ENCODE measurements at places on chromosomes 4 and X. TPM values are rescaled to one million over a fixed set of nuclear protein-coding genes. Genes with fewer than 3 reads are reported as not detected.
A peak's percentile ranks its signal among the peaks of the same experiment; 100 is the strongest.

DNA sequence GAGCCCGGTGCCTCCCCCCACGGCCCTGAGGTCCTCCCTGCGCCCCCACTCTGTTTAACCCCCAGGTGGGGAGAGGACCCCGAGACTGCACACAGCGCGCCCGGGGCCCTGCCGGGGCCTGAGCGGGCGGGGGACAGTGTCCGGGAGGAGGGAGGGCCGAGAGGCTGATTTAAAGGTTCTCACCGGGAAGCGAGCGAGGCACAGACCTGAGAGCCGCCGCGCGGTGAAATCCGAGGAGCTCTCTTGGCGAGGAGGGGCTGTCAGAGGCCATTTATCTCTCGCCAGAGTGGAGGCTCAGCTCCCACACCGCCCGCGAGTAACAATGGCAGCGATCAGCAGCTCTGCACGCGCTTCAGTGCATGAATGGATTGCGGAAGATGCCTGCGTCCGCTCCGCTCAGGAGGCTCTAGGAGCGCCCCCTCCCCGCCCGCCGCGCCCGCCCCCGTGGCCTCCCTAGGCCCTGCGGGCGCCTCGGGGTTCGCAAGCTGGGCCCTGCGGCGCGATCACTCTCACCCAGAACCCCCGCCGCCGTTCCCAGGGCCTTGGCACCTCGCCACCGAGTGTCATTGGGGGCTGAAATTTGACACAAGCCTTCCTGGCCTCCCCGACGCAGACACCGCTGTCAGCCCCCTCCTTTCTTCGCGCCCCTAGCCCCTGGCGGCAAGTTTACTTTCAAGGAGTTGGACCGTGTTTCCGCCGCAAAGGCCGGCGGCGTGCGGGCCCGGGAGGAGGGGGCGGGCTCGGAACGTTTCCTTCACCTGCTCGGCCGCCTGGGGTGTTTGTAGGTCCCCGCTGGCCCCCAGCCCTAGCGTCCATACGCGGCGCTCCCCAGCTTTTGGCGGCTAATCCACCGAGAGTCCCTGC is 48.7 kb upstream of the BCOR start:
- H3K27ac ChIP-seq: no peak overlapping the region
- H3K36me3 ChIP-seq: no peaks in the 10 kb centered on the region
- peaks cover 23% of the 10 kb centered on the region for H3K4me1 ChIP-seq
- no peak for DNase-seq
- peaks cover 36% of the 10 kb centered on the region for H3K27me3 ChIP-seq

Gene EDA2R
- 0.28 TPM for total RNA-seq

Gene EDNRA
- not detected for total RNA-seq

- peaks cover 25% of the 10 kb centered on the region for H3K4me1 ChIP-seq
- no peak for DNase-seq
- no peaks in the 10 kb centered on the region for H3K27me3 ChIP-seq
- H3K27ac ChIP-seq: peak overlapping the region; percentile 70
These were observed 12.0 kb downstream of the TMEM187 start for GRCh38 chrX:153984351-153985178.

Gene GPC3
- total RNA-seq: not detected

Gene SLC6A14
- total RNA-seq: not detected

- no peaks in the 10 kb centered on the region for H3K36me3 ChIP-seq
- no peak overlapping the region for H3K27ac ChIP-seq
- no peaks in the 10 kb centered on the region for H3K4me1 ChIP-seq
- no peaks in the 10 kb centered on the region for H3K27me3 ChIP-seq
- H3K4me3 ChIP-seq: no peak overlapping the region
These were observed 280.1 kb downstream of the PABPC4L start for GRCh38 chr4:133921280-133922195.

GRCh38 chr4:40055511-40055862 is 1.2 kb upstream of the N4BP2 start:
- H3K4me3 ChIP-seq: peak overlapping the region; percentile 87
- no peak for DNase-seq
- peaks cover 2% of the 10 kb centered on the region for H3K27me3 ChIP-seq
- H3K27ac ChIP-seq: peak overlapping the region; percentile 85
- no peaks in the 10 kb centered on the region for H3K36me3 ChIP-seq

Gene SSX3
- not detected for total RNA-seq

- H3K4me1 ChIP-seq: no peaks in the 10 kb centered on the region
- no peaks in the 10 kb centered on the region for H3K27me3 ChIP-seq
- H3K27ac ChIP-seq: no peak overlapping the region
- H3K36me3 ChIP-seq: no peaks in the 10 kb centered on the region
- H3K4me3 ChIP-seq: no peak overlapping the region
- no peak for DNase-seq
These were observed 45.7 kb downstream of the MID1 start for GRCh38 chrX:10574663-10575062.

Gene AVPR2
- total RNA-seq: not detected

GRCh38 chr4:156962528-156962974 is 9.0 kb downstream of the PDGFC start:
- H3K4me1 ChIP-seq: no peaks in the 10 kb centered on the region
- no peak for DNase-seq
- H3K27me3 ChIP-seq: no peaks in the 10 kb centered on the region
- H3K4me3 ChIP-seq: no peak overlapping the region

Gene PNCK
- total RNA-seq: not detected

DNA sequence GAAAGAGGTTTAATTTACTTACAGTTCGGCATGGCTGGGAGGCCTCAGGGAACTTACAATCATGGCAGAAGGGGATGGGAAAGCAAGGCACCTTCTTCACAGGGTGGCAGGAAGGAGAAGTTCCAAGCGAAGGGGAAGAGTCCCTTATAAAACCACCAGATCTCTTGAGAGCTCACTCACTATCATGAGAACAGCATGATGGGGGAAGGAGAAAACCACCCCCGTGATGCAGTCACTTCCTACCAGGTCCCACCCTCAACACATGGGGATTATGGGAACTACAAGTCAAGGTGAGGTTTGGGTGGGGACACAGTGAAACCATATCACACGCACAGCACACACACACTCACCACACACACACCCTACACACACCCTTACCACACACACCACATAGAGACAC is 104.3 kb downstream of the DCTD start:
- H3K27ac ChIP-seq: peak overlapping the region; percentile 2
- H3K4me1 ChIP-seq: peaks cover 30% of the 10 kb centered on the region
- no peak for DNase-seq
- H3K4me3 ChIP-seq: peak overlapping the region; percentile 10
- H3K27me3 ChIP-seq: no peaks in the 10 kb centered on the region
- peaks cover 14% of the 10 kb centered on the region for H3K36me3 ChIP-seq

DNA sequence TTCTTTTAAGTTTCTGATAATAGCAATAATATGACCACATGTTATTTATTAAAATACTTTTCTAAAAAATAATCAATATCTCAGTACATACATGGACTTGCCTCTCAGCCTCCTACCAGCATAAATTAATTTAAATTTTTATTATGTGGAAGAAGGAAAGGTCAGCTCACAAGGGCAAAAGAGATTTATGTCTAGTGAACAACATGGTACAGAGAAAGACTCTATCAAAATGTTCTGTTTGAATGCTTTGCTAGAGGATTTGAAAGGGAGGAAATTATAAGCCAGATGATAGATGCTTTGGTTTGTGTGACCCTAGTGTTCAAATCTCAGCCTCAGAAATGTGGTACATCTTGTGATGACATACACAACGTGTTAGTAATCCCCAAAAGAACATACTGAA is 94.3 kb downstream of the DKK2 start:
- H3K27me3 ChIP-seq: no peaks in the 10 kb centered on the region
- DNase-seq: no peak
- no peaks in the 10 kb centered on the region for H3K36me3 ChIP-seq
- H3K27ac ChIP-seq: no peak overlapping the region
- no peaks in the 10 kb centered on the region for H3K4me1 ChIP-seq
- H3K4me3 ChIP-seq: no peak overlapping the region

GRCh38 chr4:54386042-54386669 is 157.1 kb downstream of the PDGFRA start:
- no peaks in the 10 kb centered on the region for H3K27me3 ChIP-seq
- H3K4me1 ChIP-seq: no peaks in the 10 kb centered on the region

Gene SMAD1
- total RNA-seq: 15.6 TPM

Gene OTC
- total RNA-seq: not detected

DNA sequence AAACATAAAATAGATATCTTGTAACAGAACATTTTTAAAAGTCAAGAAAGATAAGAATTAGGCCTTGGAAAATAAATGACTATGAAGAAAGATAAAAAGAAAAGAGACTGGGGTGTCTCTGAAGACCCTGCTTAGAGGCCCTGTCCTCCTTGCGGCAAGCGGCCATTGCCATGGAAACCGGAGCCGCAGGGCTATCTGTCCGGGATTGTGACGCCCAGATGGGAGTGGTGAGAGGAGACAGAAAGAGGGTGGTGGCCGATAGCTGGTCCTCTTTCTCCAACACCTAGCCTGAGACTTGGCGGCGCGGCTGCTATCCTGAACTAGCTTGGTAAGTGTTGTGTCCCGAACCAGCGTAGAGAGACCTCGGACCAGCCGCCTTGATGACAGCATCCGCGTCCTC is at the start of gene DUSP21:
TSS of gene DUSP21 (plus strand) at position 269 of the 400 bp plus-strand sequence. CDS start at position 381, 112 bp downstream.
- no peaks in the 10 kb centered on the region for H3K4me1 ChIP-seq
- no peaks in the 10 kb centered on the region for H3K36me3 ChIP-seq
- H3K4me3 ChIP-seq: no peak within 1 kb of the TSS
- no peak within 1 kb of the TSS for H3K27ac ChIP-seq
- H3K27me3 ChIP-seq: no peaks in the 10 kb centered on the region
- no peak for DNase-seq

GRCh38 chr4:40325406-40326019 is 9.6 kb upstream of the CHRNA9 start:
- no peaks in the 10 kb centered on the region for H3K27me3 ChIP-seq
- DNase-seq: peak; percentile 79
- H3K4me1 ChIP-seq: peaks cover 15% of the 10 kb centered on the region
- H3K27ac ChIP-seq: no peak overlapping the region
- H3K4me3 ChIP-seq: no peak overlapping the region

Gene DCAF12L2
- total RNA-seq: not detected

- no peaks in the 10 kb centered on the region for H3K27me3 ChIP-seq
- H3K4me3 ChIP-seq: no peak overlapping the region
- H3K27ac ChIP-seq: no peak overlapping the region
These were observed 38.6 kb upstream of the TEX13D start for GRCh38 chrX:124293810-124294209.

DNA sequence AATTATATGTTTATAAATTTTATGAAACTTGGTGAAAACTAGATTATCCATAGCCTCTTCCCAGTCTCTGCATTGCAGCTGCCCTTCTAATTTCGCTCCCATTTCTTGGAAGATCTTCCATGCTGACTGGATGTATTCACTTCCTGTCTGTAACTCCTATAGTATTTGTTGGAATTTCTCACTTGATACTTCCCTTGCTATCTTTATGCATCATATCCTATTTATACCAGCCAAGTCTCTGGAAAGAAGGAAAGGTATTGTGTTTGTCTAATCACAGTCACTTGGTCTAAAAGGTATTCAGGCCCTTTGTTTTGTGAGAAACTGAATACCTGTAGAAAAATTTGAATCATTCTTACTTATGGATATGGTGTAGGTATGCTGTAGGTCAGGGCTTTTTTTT is 870.9 kb upstream of the FRG1 start:
- no peak overlapping the region for H3K27ac ChIP-seq
- H3K27me3 ChIP-seq: no peaks in the 10 kb centered on the region
- peaks cover 6% of the 10 kb centered on the region for H3K36me3 ChIP-seq
- no peak for DNase-seq

DNA sequence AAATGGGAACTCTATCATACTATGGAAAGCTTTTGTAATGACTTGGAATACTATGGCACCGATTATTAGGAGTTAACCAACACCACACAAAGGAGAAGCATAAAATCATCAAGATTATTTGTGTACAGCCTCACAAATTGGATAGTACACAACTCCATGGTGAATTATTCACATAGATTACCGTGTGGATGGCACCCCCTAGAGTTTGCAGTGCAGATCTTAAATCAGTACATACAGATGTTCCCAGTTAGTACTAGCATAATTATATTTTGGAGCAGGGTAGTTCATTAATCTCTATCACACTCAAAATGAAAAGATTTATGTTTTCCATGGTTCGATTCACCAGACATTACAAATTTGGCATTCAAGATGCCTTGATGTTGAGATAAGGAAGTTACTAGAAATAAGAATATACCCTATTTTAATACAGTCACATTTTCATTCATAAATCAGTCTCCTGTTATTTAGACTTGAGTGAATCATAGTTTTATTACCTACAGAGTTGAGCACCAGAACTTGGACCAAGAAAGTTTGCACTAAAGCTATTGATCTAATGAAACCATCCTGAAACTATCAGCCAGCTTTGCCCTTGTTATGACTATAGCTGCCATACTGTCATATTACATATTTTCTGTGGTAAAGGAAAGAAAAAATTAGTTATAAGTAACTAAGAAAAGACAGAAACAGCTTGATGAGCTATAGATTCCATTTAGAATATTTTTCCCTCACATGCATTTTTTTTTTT is 531.8 kb downstream of the GLUD2 start:
- H3K4me1 ChIP-seq: no peaks in the 10 kb centered on the region
- no peaks in the 10 kb centered on the region for H3K36me3 ChIP-seq
- no peak for DNase-seq
- H3K27ac ChIP-seq: no peak overlapping the region

GRCh38 chrX:150044556-150044955 is 106.3 kb upstream of the EOLA2 start:
- H3K27ac ChIP-seq: no peak overlapping the region
- DNase-seq: no peak
- no peaks in the 10 kb centered on the region for H3K4me1 ChIP-seq
- no peak overlapping the region for H3K4me3 ChIP-seq

Gene CXCR3
- 2.7 TPM for total RNA-seq

DNA sequence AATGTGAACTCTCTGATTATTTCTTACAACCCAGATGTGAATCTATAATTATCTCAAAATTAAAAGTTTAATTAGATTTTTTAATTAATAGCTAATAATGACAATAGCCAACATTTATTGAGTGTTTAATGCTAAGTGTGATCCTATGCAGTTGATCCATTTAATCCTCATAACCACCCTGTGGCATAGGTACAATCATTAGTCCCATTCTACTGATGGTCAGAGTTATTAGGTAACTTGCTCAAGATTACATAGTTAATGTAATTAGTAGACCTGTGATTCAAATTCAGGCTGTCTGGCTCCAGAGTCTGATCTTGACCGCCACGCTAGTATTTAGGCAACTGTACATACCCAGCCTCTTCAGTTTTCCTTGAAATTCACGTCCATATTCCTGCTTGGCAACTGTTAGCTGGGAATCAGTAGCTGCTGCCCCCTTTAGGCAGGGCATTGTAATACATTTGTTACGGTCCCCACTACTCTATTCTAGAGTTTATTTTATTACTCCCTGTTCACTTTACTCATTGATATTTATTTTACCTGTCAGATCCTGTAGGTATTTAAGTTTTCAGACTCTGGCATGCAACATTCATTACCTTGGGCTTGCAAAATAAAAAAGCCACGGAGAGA is 20.6 kb upstream of the TEC start:
- H3K27ac ChIP-seq: no peak overlapping the region
- H3K27me3 ChIP-seq: peaks cover under 1% of the 10 kb centered on the region
- no peaks in the 10 kb centered on the region for H3K36me3 ChIP-seq
- no peak for DNase-seq
- no peak overlapping the region for H3K4me3 ChIP-seq

DNA sequence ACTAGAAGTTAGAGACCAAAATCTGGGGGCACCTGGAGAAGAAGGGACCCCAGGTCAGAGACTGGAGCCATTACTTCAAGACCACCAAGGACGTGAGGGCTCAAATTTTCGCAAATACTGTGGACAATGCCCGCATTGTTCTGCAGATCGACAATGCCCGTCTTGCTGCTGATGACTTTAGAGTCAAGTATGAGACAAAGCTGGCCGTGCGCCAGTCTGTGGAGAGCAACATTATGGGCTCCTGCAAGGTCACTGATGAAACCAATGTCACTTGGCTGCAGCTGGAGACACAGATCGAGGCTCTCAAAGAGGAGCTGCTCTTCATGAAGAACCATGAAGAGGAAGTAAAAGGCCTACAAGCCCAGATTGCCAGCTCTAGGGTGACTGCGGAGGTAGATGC is 101.2 kb downstream of the NCAPG start:
- H3K4me1 ChIP-seq: no peaks in the 10 kb centered on the region
- no peaks in the 10 kb centered on the region for H3K27me3 ChIP-seq
- H3K36me3 ChIP-seq: no peaks in the 10 kb centered on the region
- H3K4me3 ChIP-seq: no peak overlapping the region
- no peak for DNase-seq

Measured in natural killer cell treated with Interleukin-12 subunit alpha and Interleukin-12 subunit beta and Interleukin-15 and Interleukin-18, amount 100 ng/mL, for 72 hours (primary cell).